ENCODE measurements at places on chromosomes 12 and 14. TPM values are rescaled to one million over a fixed set of nuclear protein-coding genes. Genes with fewer than 3 reads are reported as not detected.

- no peak for DNase-seq
Observed at GRCh38 chr14:32590157-32590556, 261.1 kb downstream of the AKAP6 start.

KICS2 gene
- 3.5 TPM for total RNA-seq

TMEM119 gene
- 4.3 TPM for total RNA-seq

DNA sequence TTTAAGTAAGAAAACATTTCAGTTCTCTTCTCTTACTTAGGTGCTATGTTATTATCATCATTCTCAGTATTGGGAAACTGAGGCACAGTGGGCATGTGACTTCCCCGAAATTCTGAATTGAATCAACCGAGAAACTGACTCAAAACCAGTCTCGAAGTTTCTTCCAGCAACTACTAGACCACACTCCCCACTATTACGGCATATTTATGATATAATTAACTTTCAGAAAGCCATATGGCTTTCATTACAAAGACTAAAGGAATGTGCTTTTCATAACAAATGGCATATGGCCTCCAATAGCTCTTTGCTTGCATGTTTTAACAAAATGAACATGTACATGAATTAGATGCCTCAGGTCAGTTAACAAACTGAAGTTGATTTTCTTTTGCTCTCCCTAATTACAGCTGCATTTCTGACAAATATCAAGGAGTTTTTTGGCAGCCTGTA is 182.9 kb upstream of the SLC38A2 start:
- no peak for DNase-seq

NRIP2 gene
- 1.8 TPM for total RNA-seq

GRCh38 chr12:92553389-92553788 is 149.4 kb upstream of the PLEKHG7 start:
- peak; percentile 67 for DNase-seq

DNA sequence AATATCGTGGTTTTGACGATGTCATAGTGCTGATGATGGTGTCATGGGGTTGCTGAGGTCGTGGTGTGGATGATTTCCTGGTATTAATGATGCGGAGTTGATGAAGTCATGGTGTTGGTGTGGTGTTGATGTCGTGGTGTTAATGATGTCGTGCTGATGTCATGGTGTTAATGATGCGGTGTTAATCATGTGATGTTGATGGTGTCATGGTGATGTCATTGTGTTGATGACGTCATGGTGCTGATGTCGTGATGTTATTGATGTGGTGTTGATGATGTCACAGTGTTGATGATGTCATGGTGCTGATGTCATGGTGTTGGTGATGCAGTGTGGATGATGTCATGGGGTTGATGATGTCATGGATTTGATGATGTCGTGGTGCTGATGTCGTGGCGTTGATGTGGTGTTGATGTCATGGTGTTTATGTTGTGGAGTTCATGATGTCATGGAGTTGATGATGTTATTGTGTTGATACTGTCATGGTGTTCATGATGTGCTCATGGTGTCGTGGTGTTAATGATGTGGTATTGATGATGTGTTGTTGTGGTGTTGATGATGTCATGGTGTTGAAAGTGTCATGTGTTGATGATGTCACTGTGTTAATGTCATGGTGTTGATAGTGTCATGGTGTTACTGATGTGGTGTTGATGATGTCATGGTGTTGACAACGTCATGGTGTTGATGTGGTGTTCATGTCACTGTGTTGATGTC is 48.5 kb upstream of the RIMBP2 start:
- no peak for DNase-seq

UNC79 gene
- total RNA-seq: 0.21 TPM

DNA sequence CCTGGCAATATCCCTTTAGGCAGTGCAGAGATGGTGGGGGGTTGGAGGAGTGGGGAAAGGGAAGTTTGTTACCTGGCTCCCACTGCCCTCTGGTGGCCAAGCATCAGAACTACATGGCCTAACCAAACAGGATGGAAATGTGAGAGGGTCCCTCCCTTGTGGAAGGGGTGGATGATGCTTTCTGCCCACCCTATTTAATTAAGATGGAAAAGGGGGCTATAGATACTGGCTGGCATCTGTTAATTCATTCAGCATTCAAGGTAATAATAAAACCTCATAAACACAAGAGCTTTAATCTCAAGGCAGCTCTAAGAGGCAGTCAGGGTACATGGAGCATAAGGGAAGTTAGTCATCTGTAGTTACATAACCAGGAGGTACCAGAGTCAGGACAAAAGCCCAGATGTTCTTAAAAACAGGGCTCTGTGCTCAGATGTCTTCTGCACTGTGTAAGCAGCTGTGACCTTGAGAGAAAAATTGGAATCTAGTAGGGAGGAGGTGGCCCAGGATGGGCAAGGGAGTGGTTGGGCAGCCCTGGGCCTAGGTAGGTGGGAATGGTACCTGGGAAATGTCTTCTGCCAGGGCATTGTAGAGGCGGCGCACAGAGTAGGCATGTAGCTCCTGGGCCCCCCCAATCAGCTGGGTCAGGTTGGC is 4.6 kb downstream of the AP1G2 start:
- DNase-seq: no peak

DNA sequence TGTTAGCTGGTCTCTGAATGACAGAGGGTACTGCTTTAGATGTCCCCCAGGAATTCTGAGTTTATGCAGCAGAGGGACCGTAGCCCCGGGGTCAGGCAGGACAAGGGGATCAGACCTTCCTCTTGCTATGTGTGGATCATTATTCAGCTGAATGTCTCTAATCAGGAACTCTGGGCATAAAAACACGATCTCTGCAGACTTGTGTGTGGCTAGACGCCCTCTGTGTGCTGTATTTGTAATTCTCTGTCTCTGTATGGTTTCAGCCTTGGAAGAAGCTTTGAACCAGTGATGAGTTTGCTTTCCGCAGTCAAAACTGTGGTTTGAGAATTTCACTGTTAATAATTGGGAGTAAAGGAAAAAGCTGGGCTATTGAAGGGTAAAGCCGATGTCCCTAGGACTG is 125.3 kb downstream of the ETV6 start:
- DNase-seq: no peak

- DNase-seq: no peak
Observed at GRCh38 chr14:92555465-92556111, 42.0 kb downstream of the RIN3 start.

CCDC177 gene
- total RNA-seq: not detected

ASCL1 gene
- not detected for total RNA-seq

C3AR1 gene
- total RNA-seq: 10.4 TPM

DNA sequence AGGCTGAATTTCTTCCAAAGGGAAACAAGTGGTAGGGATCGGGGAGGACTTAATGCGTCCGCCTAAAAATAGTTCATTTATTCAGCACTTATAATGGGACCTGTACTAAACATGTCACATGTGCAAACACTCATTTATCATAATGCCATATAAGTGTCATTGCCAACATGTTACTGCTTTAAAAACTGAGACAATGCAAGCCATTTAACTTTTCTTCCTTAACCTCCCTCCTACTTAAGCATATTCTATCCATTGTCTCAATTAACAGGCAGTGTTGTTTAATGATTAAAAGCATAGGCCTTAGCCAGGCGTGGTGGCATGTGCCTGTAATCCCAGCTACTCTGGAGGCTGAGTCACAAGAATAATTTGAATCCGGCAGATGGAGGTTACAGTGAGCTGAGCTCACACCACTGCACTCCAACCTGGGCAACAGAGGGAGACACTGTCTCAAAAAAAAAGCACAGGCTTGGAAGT is 13.5 kb upstream of the SCFD1 start:
- DNase-seq: no peak

GRCh38 chr12:124251186-124251585 is 43.7 kb upstream of the RFLNA start:
- DNase-seq: no peak

- DNase-seq: no peak
Observed at GRCh38 chr12:75790219-75790618, 241.4 kb downstream of the PHLDA1 start.

BHLHE41 gene
- 18.6 TPM for total RNA-seq

- DNase-seq: no peak
Observed at GRCh38 chr12:2261708-2262107, 208.9 kb downstream of the CACNA1C start.

DNA sequence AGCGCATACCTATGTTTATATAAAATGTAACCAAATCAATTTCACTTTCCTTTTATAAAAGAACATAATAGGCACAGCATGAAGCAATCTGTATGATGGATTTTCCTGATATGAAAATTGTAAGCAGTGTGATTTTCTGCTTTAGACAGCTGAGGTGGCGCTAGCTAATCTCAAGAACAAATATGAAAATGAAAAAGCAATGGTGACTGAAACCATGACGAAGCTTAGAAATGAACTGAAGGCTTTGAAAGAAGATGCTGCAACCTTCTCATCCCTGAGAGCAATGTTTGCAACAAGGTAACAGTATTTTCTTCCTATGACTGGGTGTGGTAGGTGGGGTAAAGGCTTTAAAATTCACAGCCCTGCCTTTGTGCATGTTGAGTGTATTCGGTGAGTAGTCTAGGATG is 65.0 kb upstream of the FGD4 start:
- DNase-seq: no peak

- no peak for DNase-seq
Observed at GRCh38 chr14:29016050-29016900, 249.7 kb downstream of the FOXG1 start.

RNASE9 gene
- not detected for total RNA-seq

CNTN1 gene
- total RNA-seq: 0.68 TPM

GRCh38 chr12:131589221-131589897 is 121.5 kb upstream of the SFSWAP start:
- DNase-seq: no peak

PLEKHD1 gene
- 0.24 TPM for total RNA-seq

CSRP2 gene
- 20.5 TPM for total RNA-seq

KCNH3 gene
- total RNA-seq: 0.44 TPM

GRCh38 chr14:99745307-99745951 is 47.8 kb upstream of the EML1 start:
- no peak for DNase-seq

KCNMB4 gene
- 2.3 TPM for total RNA-seq

DNA sequence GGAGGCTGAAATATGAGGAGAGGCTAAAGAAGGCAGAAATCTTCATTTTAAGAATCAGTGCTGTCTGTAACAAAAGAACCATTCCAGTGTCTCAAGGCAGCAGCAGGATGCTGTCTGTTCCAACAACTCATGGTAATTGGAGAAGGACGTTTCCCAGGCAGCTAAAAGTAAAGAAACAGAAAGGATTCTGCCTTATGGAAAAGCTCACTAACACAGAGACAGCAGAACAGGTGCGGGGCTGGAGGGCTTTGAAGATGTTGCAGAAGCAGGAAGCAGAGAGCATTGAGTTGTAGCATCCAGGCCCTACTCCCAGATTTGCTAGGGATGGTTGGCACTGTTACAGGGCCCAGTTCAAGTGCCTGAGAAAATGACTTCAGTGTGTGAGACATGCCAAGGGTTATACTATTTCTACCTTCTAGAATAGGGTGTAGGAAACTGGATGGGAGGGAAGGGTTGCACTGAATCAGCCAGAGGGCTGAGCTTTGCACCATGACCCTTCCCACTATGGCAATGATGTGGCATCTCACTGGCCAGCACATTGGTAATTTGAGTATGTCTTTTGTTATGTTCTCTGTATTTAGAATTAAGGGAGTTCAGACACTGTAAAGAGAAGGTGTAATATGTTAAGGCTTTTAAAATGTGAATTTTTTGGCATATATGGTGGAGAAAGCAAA is 160.0 kb upstream of the FBXO33 start:
- DNase-seq: no peak

EFCAB11 gene
- 2.8 TPM for total RNA-seq

DDX54 gene
- 39.4 TPM for total RNA-seq

All from left cardiac atrium (tissue), 4 donors.